ENCODE measurements at places on chromosomes 7 and 10. TPM values are rescaled to one million over a fixed set of nuclear protein-coding genes. Genes with fewer than 3 reads are reported as not detected.

- DNase-seq: no peak
- no peaks in the 10 kb centered on the region for H3K27me3 ChIP-seq
- H3K36me3 ChIP-seq: no peaks in the 10 kb centered on the region
- no peak overlapping the region for H3K27ac ChIP-seq
- H3K4me1 ChIP-seq: no peaks in the 10 kb centered on the region
Measured at GRCh38 chr10:51926337-51926736, 226.9 kb upstream of the CSTF2T start.

DNA sequence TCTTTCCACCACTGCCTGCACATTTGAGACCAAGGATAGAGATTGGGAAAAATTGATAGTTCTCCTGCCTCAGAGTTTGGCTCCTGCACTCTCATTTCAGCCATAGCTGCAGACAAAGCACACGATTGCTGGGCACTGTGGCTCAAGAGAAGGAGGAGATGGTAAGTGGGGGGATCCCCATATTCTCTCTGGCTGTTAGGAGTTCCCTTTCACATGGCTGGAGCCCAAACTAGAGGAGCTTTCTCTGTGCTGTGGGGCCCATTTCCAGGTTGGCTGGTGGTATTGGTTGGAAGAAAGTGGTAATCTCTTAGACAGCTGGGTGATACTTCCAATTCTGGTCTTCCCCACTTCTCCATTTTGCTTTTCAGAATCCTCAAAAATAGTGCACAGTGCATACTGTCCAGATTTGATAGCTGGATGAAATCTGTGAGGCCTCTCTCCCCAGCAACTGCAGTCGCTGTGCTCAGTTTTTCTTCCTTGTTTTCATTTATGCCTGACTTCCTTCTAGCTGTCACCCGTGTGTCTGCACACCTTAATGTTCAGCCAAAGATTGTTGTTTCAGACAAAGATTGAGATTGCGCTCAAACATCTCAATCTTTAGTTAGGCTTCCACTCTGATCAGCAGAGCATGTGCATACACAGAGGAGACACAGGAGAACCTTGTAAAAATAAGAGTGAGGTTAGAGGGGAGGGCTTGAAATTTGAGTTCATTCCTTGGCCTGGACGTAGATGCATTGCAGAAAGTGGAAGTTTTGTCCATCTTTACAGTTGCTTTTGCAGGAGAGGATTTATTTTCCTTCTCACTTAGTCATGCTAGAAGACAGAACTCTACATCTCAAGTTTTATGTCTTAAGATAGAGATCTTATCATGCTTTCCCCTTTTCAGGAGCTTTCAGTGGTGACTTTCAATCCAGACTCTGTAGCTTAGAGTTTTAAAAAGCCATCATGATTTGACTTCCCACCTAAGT lies 28.6 kb downstream of the RABGEF1 start:
- no peak for DNase-seq
- peaks cover 25% of the 10 kb centered on the region for H3K4me1 ChIP-seq
- H3K36me3 ChIP-seq: no peaks in the 10 kb centered on the region
- no peaks in the 10 kb centered on the region for H3K27me3 ChIP-seq
- H3K27ac ChIP-seq: peak overlapping the region; percentile 71

GRCh38 chr10:103884681-103885139 lies 29.3 kb upstream of the SH3PXD2A start:
- DNase-seq: no peak
- H3K36me3 ChIP-seq: no peaks in the 10 kb centered on the region
- peaks cover 8% of the 10 kb centered on the region for H3K4me1 ChIP-seq
- no peak overlapping the region for H3K27ac ChIP-seq
- H3K4me3 ChIP-seq: no peak overlapping the region

DNA sequence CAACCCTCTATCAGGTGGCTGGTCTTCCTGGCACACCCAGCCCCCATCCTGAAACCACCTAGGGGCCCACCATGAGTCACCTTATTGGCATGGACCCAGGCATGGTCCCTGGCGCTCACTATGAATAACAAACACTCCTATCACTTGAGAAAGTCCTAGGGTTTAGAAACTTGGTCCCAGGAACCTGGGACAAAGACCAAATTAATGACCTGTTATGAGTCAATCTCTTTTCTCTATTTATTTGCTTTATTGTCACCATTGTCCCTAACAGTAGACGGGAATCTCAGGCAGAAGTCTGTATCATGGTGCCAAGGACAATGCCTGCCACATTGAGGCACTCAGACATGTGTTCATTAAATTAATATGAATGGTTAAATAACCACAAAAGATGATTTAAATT lies 599.6 kb upstream of the C7orf33 start:
- H3K4me3 ChIP-seq: no peak overlapping the region
- no peaks in the 10 kb centered on the region for H3K4me1 ChIP-seq
- no peaks in the 10 kb centered on the region for H3K27me3 ChIP-seq
- DNase-seq: no peak
- no peak overlapping the region for H3K27ac ChIP-seq
- no peaks in the 10 kb centered on the region for H3K36me3 ChIP-seq

- no peaks in the 10 kb centered on the region for H3K36me3 ChIP-seq
- H3K27ac ChIP-seq: no peak overlapping the region
- H3K4me3 ChIP-seq: no peak overlapping the region
- no peaks in the 10 kb centered on the region for H3K4me1 ChIP-seq
- DNase-seq: no peak
- no peaks in the 10 kb centered on the region for H3K27me3 ChIP-seq
Measured at GRCh38 chr7:116999311-116999710, 46.0 kb downstream of the ST7 start.

MMD2 gene
- not detected for total RNA-seq

FRMD4A gene
- total RNA-seq: 70.9 TPM

All from spleen (tissue), 13 donors.